Astrocyte (in vitro differentiated cells and primary cell): ENCODE measurements at places on chromosomes 5 and 9. TPM values are rescaled to one million over a fixed set of nuclear protein-coding genes. Genes with fewer than 3 reads are reported as not detected.

The MEIKIN gene
- total RNA-seq, result not detected in 2 replicates

GRCh38 chr5:169494383-169494935 is 89.1 kb upstream of the SPDL1 start:
- DNase-seq, result peak; percentile 4

- DNase-seq, result no peak
Observed at GRCh38 chr9:89687188-89687587, 82.4 kb downstream of the GADD45G start.

- DNase-seq, result no peak
Observed at GRCh38 chr9:130987738-130988399, 21.1 kb upstream of the LAMC3 start.

DNA sequence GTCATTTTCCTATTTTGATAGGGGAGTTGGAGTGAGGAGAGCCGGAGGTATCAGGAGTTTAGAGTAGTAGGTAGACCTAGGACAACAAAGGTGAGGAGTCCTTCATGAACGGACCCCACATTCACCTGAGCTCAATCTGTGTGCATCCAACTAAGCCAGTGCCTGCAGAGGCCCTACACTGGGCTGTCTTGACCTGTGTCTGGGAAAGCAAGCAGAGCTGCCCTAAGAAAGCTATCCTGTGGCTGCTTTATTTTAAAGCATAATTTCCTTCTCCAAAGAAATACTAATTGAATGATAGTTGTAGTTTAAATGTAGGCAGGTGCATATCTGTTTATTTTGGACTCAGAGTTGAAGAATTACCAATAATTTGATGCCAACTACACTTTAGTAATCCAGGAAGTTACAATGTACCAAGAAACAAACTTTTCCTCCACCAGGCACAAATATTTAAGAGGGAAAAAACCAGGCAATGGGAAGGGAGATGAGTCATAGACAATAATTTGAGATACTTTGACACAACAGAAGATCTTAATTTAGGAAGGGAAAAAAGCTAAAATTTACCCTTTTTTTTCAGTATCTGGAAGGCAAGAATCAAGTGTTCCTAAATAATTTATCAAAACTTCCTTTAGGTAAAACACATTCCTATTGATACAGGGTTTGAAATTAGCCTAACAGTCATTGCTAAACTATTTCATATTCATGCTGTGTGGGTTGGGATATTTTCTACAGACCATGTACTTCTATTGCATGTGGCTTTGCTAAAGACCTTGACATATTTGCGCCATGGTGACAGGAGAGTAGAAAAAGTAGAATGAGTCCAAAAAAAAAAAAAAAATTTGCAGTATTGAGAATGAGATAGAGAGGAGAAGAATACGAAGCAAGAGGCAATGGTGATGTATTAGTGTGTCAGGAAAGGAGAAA is 376.6 kb upstream of the TUSC1 start:
- DNase-seq, result peak; percentile 33

- DNase-seq, result peak; percentile 72
Observed at GRCh38 chr9:136728080-136728547, 14.6 kb downstream of the LCN10 start.

The SPATA31D1 gene
- not detected in 2 replicates for total RNA-seq

- DNase-seq, result no peak
Observed at GRCh38 chr9:135544981-135545635, 818 bp upstream of the OBP2A start.

DNA sequence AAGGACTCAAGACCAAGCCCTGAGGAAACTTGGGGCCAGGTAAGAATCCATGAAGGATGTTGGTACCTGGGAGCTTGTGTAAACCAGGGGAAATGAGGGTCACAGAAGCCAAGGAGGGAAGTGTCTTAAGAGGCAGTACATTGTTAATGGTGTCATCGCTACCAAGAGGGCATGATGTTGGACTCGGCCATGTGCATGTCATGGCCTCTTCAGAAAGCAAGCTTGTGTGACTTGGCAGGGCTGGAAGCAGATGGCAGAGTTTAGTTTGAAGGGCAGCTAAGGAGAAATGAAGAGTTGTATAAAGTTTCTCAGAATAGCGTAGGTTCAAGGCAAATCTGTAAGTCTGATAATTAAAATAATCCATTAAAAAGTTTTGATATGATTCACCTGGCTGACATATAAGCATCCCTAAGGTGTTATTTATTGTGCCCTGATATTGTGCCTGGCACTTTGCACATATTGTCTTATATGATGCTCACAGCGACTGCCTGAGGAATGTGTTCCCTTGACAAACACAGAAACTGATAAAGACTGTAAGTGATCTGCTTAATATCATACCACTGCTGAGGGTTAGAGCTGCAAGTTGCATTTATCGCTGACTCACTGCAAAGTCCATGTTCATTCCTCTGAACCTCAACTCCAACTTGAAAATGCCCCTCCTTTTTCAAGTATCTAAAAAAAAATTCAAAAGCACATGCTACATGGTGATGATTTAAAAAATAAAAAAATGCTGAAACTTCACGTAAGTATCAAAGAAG is 81.3 kb upstream of the PTPN3 start:
- peak; percentile 46 for DNase-seq

GRCh38 chr9:89606049-89606623 is 1.3 kb downstream of the GADD45G start:
- peak; percentile 66 for DNase-seq

The HRCT1 gene
- 0.39 and 0.62 TPM in 2 replicates for total RNA-seq

The PCAT7 gene
- total RNA-seq, result 3.9 and 5.2 TPM in 2 replicates

DNA sequence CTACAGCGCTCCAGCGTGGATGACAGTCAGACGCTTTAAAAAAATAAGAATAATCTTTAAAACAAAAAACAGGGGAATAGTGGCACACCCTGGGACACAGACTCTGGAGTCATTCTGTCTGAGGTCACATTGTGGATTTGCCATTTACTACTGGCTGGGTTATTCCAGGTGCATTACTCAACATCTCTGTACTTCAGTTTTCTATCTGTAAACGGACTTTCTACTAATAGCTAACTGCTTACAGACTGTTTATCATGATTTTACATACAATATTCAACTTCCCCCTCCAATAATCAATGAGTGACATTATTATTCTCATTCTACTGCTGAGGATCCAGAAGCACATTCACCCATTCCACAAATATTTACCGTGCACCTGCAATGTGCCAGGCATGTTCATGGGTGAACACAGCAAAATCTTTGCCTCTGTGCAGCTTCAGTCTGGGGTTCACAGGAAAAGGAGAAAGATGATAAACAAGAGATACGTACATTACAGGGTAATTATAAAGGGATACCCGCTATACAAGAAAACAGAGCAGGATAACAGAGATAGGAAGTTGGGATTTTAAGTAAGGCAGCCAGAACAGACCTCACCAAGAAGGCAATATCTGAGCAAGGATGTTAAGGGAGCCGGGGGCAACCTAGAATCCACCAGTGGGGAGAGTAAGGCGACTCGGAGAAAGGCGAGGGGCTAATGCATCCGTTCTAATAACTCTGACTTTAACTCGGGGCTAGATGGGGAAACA is 984 bp upstream of the RAD23B start:
- DNase-seq, result no peak

GRCh38 chr5:133657036-133657435 is 44.7 kb upstream of the FSTL4 start:
- no peak for DNase-seq

GRCh38 chr9:100063185-100063584 is 35.6 kb downstream of the ERP44 start:
- no peak for DNase-seq

DNA sequence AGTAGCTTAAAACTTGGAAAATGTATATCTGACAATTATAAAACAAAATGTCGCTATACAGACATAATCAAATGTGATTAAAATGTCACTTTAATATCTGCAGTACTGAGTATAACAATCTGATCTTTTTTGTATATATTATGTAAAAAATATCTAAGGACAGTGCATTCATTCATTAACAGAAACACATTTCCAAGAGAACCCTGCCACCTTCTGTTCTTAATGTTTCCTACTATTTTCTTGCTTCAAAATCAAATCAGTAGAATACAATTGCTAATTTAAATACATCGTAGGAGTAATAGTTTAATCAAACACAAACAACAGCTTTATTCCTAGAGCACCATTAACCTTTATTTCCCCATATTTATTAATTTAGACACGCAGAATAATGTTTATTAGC is 142.6 kb upstream of the ST8SIA4 start:
- no peak for DNase-seq

DNA sequence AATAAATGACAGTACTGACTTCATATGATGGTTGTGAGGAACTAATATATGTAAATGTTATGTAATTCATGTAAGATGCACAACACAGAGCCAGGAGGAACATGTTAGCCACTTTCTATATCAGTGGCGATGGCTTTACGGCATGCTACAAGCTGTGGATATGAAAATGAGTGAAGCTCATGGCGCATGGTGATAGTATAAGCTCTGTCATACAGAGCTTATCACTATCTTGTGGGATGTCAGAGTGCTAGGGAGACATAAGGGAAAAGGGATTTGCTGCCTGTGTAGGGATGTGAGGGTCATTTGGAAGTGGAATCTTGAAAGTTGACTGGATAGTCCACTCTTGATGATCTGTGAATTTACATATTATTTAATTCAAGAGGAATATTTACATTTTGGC is 13.6 kb downstream of the CPEB4 start:
- DNase-seq, result no peak

The PPP3R2 gene
- total RNA-seq, result not detected in 2 replicates

The BHMT2 gene
- not detected in 2 replicates for total RNA-seq

- peak; percentile 74 for DNase-seq
Observed at GRCh38 chr9:98707166-98708102, 1.3 kb downstream of the GABBR2 start.

- DNase-seq, result no peak
Observed at GRCh38 chr5:149488645-149489306, 62.5 kb downstream of the CSNK1A1 start.

- DNase-seq, result no peak
Observed at GRCh38 chr5:131139321-131139720, 25.7 kb downstream of the HINT1 start.

- no peak for DNase-seq
Observed at GRCh38 chr9:112905084-112905483, 14.4 kb upstream of the SLC46A2 start.

DNA sequence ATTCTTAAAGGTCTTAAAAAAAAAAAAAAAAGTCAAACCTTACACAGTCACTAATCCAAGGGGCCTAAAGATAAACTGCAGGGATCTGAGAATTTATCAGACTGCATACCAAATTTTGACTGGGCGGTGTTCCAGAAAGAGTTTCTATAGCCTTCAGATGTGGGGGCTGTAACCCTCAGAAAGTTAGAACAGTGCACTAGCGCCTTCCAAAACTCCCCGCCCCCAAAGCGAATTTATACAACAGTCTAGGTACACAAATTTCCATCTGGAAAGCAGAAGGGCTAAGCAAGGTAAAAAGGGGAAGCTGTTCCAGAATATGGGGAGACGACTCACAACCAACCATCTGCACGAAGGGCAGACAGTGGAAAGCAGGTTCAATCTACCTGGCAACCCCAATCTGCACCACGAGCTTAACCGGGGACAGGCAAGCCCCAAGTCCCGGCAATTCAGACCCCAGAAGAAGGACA is 813 bp downstream of the ERMP1 start:
- no peak for DNase-seq

DNA sequence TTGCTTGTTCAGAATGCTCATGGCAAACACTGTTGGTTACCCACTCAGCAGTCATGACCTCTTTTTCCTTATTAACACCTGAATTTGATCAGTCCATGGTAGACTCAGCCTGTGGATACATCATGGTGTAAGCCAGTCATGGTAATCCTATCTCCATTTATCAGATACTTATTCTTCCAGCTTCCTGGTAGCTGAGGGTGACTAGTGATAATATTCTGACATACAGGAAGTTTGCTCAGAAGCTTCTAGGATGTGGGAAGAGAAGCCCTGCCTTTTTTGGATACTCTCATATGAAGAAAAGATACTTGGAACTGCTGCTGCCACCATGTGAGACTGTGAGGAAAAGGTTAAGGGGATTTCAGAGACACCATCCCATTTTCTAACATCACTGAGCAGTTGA is 7.3 kb downstream of the GDA start:
- no peak for DNase-seq

GRCh38 chr5:157608972-157609565 is 33.5 kb upstream of the ADAM19 start:
- DNase-seq, result no peak

The SPATA31C1 gene
- not detected in 2 replicates for total RNA-seq

DNA sequence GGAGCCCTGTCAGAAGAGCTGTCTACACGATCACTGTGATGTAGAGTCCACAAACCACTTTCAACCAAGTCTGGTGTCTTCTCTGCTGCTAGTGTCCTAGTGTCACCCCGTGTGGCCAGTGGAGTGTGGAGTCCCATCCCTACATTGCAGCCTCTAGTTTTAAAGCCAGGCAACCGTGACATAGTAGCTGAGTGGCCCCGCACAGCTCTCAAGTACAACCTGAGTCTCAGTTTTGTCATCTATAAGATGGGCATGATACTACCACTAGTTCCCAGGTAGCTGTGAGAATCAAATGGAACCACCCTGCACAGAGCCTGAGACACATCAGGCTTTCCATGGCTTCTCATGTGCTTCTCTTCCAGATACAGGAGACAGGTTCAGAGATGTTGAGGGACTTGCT is 43.2 kb upstream of the AKNA start:
- DNase-seq, result no peak

DNA sequence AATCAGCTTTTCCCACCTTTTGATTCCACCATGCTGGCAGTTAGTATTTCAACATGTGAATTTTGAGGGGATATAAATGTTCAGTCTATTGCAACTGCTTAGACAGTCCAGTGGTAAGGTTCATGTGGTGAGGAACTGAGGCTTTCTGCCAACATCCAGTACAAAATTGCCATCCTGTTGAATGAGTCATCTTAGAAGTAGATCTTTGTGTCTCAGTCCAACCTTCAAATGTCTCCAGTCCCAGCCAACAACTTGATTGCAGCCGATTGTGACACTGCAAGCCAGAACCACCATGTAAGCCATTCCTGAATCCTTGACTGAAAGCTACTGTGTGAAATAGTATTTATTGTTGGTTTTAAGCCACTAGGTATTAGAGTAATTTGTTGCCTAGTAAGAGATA is 331.5 kb upstream of the GRIN3A start:
- peak; percentile 3 for DNase-seq

DNA sequence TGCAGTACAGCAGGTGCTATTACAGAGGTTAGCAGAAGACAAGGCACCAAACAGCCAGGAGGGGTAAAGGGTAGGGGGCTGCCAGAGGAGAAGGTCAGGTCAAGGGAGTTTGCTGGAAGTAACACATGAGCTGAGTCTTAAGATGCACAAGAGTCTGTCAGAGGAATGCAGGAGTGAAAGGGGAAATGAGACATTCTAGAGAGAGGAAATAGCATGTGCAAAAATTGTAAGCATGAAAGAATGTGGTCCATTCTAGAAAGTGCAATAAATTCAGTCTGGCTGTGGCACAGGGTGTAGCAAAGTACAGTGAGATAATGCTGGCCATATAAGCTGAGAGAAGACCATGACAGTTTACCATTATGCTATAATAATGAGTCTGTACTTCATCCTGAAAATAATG is 6.6 kb downstream of the GOLGA1 start:
- DNase-seq, result peak; percentile 13

DNA sequence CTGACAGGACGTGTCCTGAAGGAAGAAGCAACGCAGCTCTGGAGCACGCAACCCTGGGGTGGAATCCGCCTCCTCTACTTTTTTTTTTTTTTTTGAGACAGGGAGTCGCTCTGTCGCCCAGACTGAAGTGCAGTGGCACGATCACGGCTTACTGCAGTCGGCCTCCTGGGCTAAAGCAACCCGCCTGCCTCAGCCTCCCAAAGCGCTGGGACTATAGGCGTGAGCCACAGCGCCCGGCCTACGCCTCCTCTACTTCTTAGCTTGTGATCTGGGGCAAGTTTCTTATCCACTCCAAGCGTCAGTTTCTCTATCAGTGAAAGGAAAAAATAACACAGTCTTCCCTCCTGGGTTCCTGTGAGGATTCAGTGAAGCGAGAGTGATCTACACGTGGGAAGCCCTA is 96.1 kb upstream of the RAPGEF1 start:
- no peak for DNase-seq

GRCh38 chr5:34045023-34045422 is 2.0 kb upstream of the C1QTNF3 start:
- no peak for DNase-seq
